Endothelial cell of umbilical vein (primary cell): ENCODE measurements at places on chromosomes 1 and 21. TPM values are rescaled to one million over a fixed set of nuclear protein-coding genes. Genes with fewer than 3 reads are reported as not detected.

- no peak for DNase-seq
Measured at GRCh38 chr1:164228928-164229327, 330.1 kb upstream of the PBX1 start.

DNA sequence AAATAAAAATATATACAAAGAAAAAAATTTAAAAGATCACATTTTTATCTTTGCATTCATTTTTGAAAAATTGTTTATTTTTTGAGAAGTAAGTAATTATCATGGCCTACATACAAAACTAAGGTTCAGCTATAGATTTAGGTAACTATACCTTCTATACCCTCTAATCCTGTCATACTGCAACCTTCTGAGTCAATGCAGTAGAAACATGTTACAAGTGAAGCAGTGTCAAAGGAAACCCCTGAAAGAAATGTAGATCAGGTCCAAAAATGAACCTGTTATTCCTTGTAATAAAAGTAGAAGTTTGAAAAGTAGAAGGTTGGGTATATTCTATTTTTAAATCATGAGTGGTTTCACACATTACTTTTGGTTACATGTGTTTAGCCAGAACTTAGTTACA lies 51.3 kb downstream of the PTGS2 start:
- no peak for DNase-seq

GRCh38 chr21:38637161-38637560 lies 138.9 kb upstream of the ERG start:
- DNase-seq: no peak

DNA sequence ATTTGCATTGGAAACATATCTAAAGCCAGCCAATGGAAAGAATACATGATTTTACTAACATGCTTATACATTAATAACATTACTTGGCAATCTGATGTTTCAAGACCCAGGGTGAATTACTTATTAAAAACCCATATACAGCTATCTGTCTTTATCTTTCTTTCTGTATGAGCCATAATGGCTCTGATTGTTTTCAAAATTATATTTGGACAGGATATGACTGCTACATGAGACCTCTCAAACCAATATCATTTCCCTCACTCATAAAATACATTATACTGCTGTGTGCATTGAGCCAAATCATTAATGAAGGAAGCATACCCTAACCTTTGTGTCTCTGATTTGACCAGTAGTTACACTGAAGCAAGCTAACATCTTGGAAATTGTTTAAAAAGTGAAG lies 205.9 kb upstream of the DPYD start:
- peak; percentile 56 for DNase-seq

- DNase-seq: no peak
Measured at GRCh38 chr21:37478794-37479193, 112.2 kb downstream of the DYRK1A start.

- DNase-seq: peak; percentile 21
Measured at GRCh38 chr1:231161667-231162296, at the start of gene TRIM67. Gene TRIM67, plus strand, starts transcription at chr1:231162058. Its CDS starts 912 bp downstream, at chr1:231162970.

DNA sequence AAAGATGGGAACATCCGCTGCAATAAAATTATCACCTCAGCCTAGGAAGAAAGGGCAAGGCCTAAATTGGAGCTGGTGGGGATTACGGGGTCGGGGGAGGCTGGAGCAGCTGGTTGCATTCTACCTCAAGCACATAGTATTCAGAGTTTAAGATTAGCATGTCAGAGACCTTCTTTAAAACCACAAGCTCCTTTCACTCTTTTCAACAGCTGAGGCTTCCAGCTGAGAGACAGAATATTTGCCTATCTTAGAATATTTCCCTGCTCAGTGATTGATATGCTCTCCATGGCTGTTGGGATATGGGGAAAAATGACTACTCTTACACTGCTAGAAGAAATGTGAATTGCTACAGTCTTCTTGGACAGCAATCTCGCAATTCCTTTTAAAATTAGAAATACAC lies 248.6 kb downstream of the TBX15 start:
- DNase-seq: no peak

- no peak for DNase-seq
Measured at GRCh38 chr21:14483296-14483695, 62.8 kb downstream of the SAMSN1 start.

The UQCRH gene
- polyA plus RNA-seq: 301 and 527 TPM in 2 replicates

The KRTAP19-7 gene
- polyA plus RNA-seq: not detected in 2 replicates

- no peak for DNase-seq
Measured at GRCh38 chr1:246687002-246687401, 37.2 kb upstream of the SCCPDH start.

- DNase-seq: no peak
Measured at GRCh38 chr1:169044296-169044695, 62.2 kb upstream of the ATP1B1 start.

The CRYZ gene
- 22.2 and 24.5 TPM in 2 replicates for polyA plus RNA-seq

DNA sequence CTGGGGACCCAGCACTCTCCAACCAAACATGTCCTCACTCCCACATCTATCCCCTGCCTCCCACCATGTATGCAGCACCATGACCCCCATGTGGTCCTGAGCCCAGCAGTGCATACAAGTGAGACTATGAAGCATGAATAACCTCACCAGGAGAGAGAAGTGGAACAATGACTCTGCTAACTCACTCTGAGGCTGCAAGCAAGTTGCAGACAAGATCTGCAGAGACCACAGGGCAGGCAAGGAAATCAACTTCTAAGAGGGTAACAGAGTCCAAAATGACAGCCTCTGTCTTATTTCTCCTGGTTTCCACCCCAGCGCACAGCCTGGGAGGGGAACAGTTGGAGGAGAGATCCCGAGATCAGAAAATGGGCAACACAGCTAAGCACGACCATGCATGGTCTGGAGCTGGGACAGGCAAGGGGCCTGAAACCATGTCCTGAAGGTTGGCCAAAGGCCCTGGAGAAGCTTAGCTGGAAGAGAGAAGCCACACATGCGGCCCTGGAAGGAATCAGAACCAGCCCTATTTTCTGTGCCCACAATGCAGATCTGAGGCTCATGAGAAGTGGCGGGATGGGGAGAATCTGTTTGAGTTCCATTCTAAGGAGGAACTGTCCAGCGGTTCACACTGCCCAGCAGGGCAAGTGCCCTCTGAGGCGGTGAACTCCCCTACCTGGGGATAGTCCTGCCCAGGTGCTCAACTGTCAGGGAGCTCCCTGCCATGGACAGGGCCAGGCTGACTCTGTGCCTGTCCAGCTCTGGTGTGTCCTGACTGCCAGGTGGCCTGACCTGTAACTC lies 12.5 kb upstream of the REN start:
- DNase-seq: no peak

GRCh38 chr1:230103306-230104173 lies 36.5 kb downstream of the GALNT2 start:
- no peak for DNase-seq

The SLC35F3 gene
- polyA plus RNA-seq: not detected in 2 replicates

GRCh38 chr1:236882678-236883077 lies 87.6 kb downstream of the MTR start:
- no peak for DNase-seq

The PHTF1 gene
- polyA plus RNA-seq: 20.3 and 26.3 TPM in 2 replicates

GRCh38 chr1:114156538-114157274 lies 3.0 kb upstream of the SYT6 start:
- no peak for DNase-seq

GRCh38 chr1:88979054-88979748 lies 13.2 kb downstream of the KYAT3 start:
- DNase-seq: no peak

DNA sequence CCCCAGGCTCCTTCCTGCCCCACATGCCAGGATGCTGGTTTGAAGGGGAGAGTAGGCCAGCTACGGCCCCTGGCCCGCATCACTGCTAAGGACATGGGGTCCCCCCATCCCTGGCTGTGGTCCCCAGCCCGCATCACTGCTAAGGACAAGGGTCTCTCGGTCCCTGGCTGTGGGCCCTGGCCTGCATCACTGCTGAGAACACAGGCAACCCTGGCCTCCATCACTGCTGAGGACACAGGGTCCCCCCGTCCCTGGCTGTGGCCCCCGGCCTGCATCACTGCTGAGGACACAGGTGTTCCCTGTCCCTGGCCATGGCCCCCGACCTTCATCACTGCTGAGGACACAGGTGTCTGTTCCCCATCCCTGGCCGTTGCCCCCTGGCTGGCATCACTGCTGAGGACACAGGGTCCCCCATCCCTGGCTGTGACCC lies 448 bp upstream of the OBSCN start:
- no peak for DNase-seq

DNA sequence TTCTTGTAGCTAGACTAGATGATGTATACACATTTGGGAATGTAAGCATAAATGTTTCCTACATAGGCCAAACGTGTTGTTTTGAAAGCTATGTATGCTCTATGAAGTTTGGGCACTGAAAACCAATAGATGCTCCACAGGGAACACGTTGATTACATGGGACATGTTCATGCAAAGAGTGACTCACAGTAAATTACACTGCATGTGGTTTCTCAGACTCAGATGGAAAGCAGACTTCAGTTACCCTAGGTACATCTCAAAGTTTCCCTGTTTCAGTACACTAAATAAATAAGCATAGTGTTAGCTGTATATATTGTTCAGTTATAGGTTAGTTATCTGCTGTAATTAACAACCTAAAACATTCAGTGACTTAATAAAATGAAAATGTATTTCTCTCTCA lies 301.9 kb upstream of the RUNX1 start:
- no peak for DNase-seq

GRCh38 chr1:224852901-224853568 lies 76.4 kb upstream of the DNAH14 start:
- peak; percentile 72 for DNase-seq

DNA sequence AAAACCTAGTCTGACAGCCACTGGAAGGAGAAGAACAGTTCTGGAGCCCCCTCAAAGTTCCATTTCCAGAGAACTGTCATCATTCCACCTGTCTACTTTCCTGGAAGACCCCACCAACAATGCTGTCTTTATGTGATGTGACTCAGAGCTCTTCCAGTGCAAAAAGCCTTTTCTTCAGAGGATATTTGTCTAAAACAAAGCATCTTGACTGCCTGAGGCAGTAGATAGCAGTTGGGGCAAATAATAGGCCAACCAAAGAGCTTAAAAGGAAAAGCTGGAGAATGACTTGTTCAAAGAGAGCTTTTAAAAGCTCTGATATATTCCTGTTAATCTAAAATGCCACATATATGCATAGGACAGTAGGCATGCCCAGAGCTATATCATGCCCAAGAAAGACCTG lies 62.6 kb downstream of the MIS18A start:
- DNase-seq: no peak

The DDOST gene
- 487 and 533 TPM in 2 replicates for polyA plus RNA-seq

DNA sequence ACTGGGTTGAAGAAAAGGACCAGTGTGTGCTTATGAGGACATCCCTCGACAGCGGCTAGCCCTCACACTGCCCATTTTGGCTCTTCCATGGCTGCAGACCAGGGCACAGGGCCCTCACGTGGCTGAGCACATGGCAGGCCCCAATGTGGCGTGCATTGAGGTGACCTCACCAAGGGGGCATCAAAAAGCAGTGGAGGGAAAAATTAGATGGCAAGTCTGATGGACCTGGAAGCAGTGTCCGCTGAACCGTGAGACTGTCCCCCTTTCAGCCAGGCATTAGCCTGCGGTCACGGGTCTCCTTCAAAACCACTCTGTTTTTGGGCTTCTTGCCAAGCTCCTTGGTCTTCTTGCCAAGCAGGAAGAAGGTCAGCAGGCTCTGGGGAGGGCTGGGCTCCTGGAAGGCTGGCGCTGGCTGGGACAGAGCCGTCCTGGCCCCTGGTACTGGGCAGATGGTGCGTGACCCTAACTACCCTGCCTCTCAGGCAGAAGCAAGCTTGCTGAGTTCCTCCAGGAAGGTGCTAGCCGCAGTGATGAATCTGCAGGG lies 30.8 kb downstream of the TRIM67 start:
- DNase-seq: peak; percentile 72

The PDC gene
- polyA plus RNA-seq: not detected in 2 replicates

- no peak for DNase-seq
Measured at GRCh38 chr1:18948048-18948912, 8.2 kb downstream of the IFFO2 start.

The CHML gene
- polyA plus RNA-seq: 3.3 and 4.1 TPM in 2 replicates

DNA sequence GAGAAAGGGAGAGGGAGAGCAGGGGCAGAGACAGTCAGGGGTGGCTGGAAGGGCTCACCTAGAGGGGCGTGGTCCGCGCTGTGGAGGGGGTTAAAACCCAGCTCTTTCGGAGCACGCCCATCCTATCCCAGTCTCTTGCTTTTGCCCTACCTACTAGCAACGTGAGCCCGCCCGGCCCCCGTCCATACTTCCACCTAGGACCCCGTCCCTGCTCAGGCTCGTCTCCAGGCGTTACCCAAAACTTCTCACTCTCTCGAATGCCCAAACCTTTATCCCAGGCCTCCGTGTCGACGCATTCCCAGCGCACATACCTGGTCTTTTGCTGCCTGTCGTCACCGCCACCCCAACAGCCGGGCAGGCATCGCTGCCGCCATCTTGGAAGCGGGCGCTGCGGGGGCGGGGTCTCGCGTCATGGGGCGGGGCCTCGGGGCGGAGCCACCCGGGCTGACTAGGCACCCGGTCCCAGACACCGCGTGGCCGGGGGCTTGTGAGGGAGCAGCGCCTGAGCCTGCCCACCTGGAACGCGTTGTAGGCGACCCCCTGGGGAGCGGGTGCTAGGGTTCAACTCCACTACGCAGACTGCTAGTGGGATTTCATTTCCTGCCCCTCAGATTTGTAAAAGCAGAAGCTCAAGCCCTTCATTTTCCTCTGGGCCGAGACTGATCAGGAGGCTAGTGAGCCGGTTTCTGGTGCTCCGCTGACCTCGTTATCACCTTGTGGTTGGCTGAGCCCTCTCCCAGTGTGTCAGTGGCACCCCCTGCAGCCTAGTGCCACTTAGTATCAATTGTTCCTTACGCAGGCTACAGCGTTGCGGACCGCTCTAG lies at the start of gene B4GALT3:
TSS of gene B4GALT3 (minus strand) at position 396 of the 824 bp plus-strand sequence. CDS start 1,447 bp downstream, outside the sequence.
- peak; percentile 85 for DNase-seq

GRCh38 chr1:47738560-47739182 lies 258.5 kb downstream of the TRABD2B start:
- peak; percentile 42 for DNase-seq

The NOS1AP gene
- polyA plus RNA-seq: 0.62 and 1.3 TPM in 2 replicates

The PCBP3 gene
- 0.06 TPM in 1 of 2 replicates, not detected in the other for polyA plus RNA-seq

GRCh38 chr1:238861342-238862066 lies 524.9 kb upstream of the CHRM3 start:
- no peak for DNase-seq

DNA sequence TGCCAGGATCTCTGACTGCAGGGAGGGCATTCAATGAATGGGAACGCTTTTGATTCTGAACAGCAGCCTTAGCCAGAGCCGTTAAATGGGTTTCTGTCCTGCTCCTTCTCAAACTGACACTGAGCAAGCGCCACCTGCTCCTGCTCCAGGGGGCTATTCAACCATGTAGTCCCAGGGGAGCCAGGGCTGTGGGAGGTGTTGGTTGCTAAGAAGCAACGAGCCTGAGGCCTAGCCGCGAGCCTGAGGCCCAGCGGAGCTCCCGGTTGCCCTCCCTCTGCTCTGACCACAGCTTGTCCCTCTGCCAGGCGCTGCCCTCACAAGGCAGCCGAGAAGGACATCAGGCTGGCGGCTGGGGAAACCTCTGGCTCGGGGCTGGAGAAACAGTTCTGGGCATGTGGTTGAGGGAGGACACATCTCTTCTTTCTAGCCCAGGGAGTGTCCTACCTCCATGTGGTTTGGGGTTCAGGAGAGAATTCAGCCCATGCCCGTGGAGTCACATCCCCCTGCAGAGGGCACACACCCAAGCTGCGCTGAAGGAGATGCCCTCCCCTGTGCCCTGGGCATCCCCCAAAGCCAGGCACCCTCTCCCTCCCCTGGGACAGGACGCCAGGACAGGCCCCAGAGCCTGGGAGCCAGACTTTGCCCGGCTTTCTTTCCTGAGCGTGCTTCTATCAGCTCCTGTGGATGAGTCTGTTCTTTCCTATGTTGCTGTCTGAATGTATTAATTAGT lies 18.0 kb downstream of the PCP4 start:
- DNase-seq: no peak
